ENCODE measurements at places on chromosomes 7 and 10.

GRCh38 chr7:31919678-31920369 is 150.4 kb downstream of the PDE1C start:
- DNase-seq = no peak

DNA sequence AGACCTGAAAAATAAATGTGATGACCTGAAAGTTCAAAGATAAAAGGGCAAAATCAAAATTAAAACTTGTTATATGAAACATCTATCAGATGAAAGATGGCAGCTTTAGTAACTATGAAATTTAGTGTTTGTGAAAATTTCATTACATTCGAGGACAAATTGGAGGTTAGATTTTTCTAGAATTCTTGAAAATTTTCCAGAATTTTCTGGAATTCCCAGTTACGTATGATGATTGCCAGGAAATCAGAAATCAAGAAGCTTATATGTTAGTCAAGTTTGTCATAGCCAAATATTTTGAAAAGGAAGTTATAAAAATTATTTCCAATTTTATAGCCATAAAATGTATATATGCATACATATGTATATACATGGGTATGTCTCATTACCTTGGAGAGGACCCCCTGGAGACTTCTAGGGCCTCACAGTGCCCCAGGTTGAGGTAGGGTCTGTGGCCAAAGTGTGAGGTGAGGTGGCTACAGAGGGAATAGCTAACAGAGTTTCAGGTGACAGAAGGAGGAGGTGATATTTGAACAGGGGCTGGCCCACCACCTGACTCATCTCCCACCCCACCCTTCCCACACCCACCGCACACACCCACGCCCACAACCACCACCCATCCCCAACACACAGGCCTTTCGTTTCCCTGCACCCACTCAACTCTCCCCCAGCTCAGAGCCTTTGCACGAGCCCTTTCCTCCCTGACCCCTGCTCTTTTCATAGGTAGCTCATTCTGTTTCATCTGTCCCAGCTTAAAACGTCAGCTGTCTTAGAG is 21.5 kb downstream of the C10orf105 start:
- DNase-seq = no peak

- DNase-seq = no peak
These were observed 4.1 kb downstream of the FHIP2A start for GRCh38 chr10:114825513-114826253.

DNA sequence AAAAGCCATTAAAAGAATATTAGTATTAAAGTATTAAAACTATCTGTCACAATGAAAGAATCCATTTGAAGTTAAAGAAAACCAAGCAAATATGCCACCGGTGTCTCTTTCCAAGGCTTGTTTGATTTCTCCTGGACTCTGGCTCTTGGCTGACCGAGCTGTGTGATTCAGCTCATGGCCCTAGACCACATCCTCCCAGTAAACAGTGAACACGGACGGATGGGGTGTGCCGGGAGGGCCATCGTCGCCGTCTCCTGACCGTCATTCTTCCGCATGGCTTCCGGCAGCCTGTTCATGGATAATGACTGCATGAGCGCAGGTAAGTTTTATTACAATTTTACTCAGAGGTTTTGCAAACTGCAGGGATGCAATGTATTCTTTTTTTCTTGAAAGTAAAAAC is 218.5 kb downstream of the DNAJB6 start:
- no peak for DNase-seq

DNA sequence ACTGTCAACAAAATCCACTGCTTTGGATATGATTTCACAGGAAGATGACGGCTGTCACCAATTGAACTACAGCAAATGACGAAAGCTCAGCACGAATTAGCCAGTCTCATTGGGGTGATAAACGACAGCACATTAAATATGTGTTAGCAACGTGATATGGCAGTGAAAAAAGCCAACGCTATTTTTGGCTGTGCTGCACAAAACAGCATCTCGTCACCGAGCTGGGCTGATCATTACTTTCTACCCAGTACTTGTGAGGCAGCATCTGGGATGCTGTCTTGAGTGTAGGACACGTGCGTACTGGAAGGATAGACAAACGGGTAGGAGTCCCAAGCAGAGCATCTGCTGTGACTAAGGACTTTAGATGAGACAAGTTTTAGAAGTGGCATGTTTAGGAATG is 138.3 kb downstream of the EXOC4 start:
- DNase-seq = no peak

DNA sequence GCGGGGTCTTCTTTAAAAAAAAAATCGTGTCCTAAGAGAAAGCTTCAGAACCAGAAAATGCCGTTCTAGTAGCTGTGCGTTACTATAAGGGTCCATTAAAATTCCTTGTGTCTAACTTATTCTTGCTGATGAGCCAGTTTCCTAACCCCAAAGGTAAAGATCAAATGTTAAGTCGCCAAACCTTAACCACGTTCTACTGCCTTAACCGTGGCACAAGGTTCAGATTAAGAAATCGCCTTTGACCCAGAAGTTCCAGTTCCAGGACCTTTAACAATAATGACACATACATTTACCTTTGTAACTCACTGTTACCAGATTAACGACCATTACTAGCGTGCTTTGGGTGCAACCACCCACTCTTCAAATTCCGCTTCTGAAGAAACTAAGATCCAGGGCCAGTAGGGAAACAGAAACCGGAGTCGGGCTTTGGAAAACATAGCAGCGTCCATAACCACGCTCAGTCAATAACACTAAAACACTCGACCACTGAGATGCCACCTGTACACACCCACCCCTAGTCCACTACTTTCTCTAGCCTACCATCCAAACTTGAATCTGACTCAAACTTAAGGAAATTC is 620 bp downstream of the BET1 start:
- no peak for DNase-seq

- no peak for DNase-seq
These were observed 1151.7 kb upstream of the LRRN3 start for GRCh38 chr7:109939207-109939606.

DNA sequence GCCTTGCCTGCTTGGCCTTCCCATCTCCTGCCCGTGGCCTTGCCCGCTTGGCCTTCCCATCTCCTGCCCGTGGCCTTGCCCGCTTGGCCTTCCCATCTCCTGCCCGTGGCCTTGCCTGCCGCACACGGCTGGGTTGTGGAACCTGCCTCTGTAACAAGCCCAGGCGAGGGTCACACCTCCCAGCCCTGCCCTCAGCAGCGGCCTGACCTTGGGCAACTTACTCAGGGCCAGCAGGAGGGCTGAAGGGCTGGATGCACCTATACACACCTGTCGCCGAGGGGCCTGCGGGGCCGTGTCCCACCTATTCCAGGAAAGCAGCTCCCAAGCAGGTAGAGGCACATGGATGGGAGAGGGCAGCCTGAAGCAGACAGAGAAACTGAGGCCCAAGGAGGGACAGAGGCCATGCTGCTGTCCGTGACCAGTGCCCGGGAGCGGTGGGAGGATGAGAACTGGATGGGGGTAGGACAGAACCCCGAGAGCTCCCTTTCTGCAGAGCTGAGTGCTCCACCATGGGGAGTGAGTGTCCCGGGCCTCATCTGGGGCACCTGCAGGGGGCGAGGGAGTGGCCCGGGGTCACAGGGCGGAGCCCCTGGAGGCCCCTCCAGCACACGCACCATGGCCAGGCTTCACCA is 277.6 kb downstream of the ELFN1 start:
- DNase-seq = no peak

DNA sequence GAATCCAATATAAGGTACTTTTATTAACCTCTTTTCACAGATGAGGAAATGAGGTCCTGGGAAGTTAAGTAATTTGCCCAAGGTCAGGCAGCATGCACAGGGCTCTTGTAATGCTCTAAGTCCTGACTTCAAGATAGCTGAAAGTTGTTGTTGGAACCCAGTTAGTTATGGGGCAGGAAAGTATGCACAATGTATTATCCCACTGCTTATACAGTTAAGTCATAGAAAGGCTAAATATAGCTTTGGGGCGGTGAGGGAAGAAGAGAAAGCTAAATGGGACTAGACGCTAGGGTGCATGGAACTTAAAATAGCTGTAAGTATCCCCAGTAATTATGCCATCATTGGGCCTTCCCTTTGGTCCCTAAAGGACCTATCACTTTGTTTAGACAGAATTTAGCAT is 9.2 kb downstream of the GLCCI1 start:
- no peak for DNase-seq

GRCh38 chr10:44258019-44258418 is 126.9 kb downstream of the CXCL12 start:
- DNase-seq = no peak

DNA sequence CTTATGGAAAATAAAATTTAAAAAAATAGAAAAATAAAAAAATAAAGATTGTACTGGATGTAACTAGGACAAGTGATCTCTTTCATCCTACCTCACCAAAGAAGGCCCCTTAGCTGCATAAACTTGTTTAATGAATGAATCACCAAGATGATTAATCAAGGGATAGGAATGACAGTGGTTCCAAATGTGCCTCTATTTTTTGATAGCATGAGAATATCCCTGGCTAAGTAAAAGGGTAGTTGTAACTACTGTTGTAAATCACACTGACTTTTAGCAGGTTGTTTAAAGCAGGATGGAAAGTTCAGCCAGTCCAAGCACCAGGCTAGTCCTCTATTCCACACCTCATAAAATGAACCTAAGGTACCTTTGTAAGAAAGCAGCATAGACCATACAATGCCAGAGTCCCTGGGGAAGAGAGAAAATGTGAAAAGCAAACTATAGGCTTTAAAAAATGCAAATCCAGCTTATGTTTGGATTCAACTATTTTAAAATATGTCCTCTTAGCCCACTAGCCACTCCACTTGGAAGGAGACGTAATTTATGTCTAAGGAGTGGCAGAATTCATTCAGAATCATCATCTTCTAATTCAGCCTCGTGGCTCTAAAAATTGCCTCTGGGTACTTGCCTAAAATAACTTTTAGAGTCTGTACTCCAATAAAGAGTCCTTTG is 126.8 kb downstream of the SKIDA1 start:
- DNase-seq = no peak

DNA sequence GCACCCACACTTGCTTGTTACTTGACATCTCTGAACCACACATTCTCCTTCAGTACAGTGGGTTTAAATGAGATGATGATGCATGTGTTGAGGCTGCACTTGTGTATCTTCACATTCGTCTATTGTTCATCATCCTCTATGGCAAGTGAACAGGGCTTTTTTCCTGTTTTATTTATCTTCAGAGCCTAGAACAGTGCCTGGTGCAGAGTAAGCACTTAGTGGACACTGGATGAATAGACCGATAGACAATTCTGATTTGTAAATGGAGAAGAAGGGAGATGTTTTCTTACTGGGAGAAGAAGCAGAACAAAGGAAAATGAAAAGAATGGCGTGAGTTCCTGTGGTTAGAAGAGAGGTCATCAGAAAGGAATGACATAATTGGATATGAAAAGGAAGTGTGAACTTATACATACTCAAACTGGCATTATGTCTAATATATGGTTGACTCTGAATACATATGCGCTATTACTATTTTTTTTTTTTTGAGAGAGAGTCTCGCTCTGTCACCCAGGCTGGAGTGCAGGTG is 99.7 kb downstream of the AVL9 start:
- no peak for DNase-seq

GRCh38 chr7:101845974-101846373 is 28.5 kb downstream of the CUX1 start:
- DNase-seq = no peak

GRCh38 chr7:13050703-13051102 is 363.3 kb downstream of the ARL4A start:
- no peak for DNase-seq

DNA sequence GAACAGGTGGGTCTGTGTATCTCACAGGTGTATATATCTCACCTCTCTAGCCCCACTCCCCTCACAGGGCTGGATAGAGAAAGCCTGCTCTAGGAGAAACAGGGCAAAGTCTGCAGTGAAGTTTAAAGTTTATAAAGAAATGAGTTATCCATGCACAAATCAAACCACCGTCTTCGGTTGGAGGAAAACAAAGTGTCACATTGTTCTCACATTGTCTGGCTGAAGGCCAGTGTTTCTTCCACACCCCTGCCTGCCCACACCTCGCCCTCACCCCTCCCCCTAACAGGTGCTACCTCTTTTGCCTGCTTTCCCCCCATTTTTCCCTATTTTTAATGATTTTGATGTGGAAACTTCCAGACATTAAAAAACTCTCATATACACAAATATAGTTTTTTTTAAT is 25.8 kb downstream of the AQP1 start:
- no peak for DNase-seq

- no peak for DNase-seq
These were observed 3.2 kb downstream of the VWA2 start for GRCh38 chr10:114242235-114242634.

- no peak for DNase-seq
These were observed 286.4 kb downstream of the PRPF18 start for GRCh38 chr10:13873196-13873595.

DNA sequence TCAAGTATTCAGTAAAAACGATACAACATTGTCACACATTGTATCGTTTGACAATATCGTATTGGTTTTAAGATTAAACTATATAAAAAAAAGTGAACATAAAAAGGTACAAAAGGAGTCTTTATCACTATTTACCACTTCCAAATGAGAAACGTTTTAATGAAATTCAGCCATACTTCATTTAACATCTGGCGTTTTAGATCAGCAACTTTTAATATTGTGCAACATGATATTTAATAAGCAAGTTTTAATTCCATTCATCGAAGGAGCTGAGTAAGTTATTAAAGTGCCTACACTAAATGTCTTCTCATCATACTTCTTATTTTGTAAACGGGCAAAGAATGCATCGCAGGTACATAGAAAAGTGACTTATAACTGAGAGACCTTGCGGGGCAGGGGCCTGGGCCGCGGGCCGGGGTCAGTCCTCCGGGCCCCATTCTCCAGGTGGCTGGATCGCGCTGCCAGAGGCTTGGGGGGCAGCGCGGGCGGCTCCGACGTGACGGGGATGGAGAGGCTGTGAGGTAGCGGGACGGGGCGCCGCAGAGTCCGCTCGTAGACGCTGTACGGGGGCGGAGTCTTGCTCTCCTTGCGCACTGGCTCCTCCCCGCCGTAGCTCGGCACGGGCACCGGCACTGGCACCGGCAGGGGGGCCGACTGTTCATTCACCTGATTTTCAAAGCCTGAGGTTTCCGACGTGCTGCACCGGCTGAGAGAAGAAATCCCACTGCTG is 165.8 kb upstream of the IMMP2L start:
- DNase-seq = no peak

- DNase-seq = no peak
These were observed 136.3 kb downstream of the ADCY1 start for GRCh38 chr7:45710271-45711160.

GRCh38 chr10:58704226-58704625 is 191.6 kb downstream of the BICC1 start:
- DNase-seq = no peak

DNA sequence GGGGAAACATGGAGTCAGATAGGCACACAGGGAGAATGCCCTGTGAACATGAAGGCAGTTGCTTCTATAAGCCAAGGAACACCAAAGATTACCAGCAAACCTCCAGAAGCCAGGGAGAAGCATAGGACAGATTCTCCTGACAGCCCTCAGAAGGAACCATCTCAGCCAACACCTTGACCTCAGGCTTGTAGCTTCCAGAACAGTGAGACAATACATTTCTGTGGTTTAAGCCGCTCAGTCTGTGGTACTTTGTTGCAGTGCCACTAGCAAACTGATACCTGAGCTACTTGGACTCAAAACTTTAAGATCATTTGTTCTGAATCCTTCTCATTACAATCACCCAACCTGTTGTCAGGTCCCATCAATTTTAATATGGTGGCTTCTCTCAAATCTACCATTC is 31.2 kb downstream of the ABLIM1 start:
- DNase-seq = no peak

- no peak for DNase-seq
These were observed 53.5 kb downstream of the LAMB1 start for GRCh38 chr7:107949443-107949935.

All from DMS 273 treated with DMSO at 0.1 percent for 48 hours (cell line).